Foreskin keratinocyte (primary cell): ENCODE measurements at places on chromosomes 16 and 17.

GRCh38 chr16:54389836-54390494 is 103.4 kb upstream of the IRX3 start:
- no peak for DNase-seq

- DNase-seq, result no peak
Measured at GRCh38 chr17:15496735-15497670, 29.6 kb upstream of the CDRT4 start.

- DNase-seq, result no peak
Measured at GRCh38 chr17:49557312-49558024, 18.2 kb upstream of the NXPH3 start.

DNA sequence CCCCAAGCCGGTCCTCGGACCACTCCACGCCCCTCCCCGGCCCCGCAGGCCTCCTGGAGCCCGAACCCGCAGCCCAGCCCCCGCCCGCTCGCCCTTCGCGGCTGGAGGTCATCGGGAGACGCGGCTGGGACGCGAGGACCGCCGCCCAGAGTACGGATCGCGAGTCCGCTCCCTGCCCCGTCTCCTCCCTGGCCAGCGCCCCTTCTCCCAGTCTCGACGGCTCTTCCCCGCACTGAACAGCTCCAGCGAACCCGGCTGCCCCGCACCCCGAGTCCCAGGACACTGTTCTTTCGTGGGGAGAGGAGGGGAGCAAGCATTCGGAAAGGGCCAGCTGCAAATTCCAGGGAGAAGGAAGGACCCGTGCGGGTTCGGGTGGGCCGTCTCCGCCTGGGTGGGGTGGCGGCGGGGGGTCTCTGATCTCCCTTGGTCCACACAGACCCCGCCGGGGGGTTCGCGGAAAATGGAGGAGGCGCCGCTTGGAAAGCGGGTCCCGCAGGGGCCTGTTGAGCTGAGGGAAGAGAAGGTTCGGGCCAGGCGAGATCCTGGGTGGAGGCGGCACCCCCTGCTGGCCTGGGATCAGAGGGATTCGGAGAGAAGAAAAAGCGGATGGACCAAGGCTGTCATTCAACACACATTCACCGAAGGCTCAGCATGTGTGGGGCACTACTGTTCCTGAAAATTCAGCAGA is 632 bp upstream of the RTN4RL1 start:
- DNase-seq, result no peak

- DNase-seq, result peak; percentile 66
Measured at GRCh38 chr17:74210191-74211140, 2.9 kb upstream of the TTYH2 start.

- peak; percentile 64 for DNase-seq
Measured at GRCh38 chr16:23996258-23996955, 160.6 kb downstream of the PRKCB start.

GRCh38 chr17:1709971-1710806 is at the start of gene TLCD2:
TLCD2 (minus strand) TSS chr17:1710377; CDS start chr17:1710242, 135 bp downstream.
- DNase-seq, result peak; percentile 60

- no peak for DNase-seq
Measured at GRCh38 chr17:76673729-76674128, 30.2 kb upstream of the ST6GALNAC1 start.

GRCh38 chr16:54453871-54454270 is 167.3 kb upstream of the IRX3 start:
- no peak for DNase-seq

DNA sequence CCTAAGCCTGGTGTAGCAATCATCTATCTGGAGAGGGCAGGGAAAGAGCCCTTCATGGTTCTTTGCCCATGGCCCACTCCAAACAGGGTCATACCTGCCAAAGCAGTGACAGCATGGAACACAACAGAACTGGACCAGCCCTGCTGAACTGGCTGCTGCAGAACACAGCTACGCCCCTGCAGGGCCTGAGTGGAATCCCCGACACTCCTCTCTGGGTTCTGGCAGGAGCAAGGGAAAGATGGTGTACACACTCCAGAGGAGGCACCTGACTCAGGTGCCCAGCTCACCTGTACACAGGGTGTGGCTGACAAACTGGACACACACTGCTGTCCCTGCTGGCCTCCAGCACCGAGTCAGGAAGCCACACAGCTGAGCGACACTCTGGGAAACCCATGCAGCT is 19.8 kb downstream of the MIEF2 start:
- DNase-seq, result no peak

GRCh38 chr16:67731753-67732095 is 12.6 kb upstream of the GFOD2 start:
- no peak for DNase-seq

GRCh38 chr17:57356153-57356718 is 99.9 kb downstream of the MSI2 start:
- DNase-seq, result no peak

GRCh38 chr16:22297871-22298733 is 893 bp downstream of the POLR3E start:
- DNase-seq, result peak; percentile 87

GRCh38 chr17:16971458-16972338 is at the start of gene TNFRSF13B:
TNFRSF13B (minus strand) TSS chr17:16972118; CDS start chr17:16972075, 43 bp downstream.
- DNase-seq, result no peak

GRCh38 chr16:85919271-85920267 is 20.6 kb downstream of the IRF8 start:
- DNase-seq, result no peak

- no peak for DNase-seq
Measured at GRCh38 chr16:3677994-3678393, 23.5 kb downstream of the DNASE1 start.

- DNase-seq, result no peak
Measured at GRCh38 chr16:88777471-88778270, 7.3 kb downstream of the PIEZO1 start.

DNA sequence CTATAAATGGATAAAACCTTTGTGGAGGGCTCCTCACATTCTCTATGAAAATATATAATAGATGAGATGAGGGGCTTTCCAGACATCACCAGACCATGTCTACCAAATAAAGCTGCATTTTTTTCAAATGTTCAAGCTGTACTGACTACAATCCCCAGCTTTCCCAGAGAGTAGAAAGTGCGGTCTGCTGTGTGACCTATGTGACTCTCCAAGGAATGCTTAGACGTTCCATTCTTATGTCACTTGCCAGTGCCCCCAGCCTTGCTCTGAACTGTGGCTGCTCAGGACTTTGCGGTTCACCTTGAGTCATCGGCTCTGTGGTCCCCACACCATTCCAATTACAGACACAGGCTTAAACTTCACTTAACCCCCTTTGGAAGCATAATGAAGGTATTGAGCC is 47.8 kb upstream of the SCNN1B start:
- no peak for DNase-seq

DNA sequence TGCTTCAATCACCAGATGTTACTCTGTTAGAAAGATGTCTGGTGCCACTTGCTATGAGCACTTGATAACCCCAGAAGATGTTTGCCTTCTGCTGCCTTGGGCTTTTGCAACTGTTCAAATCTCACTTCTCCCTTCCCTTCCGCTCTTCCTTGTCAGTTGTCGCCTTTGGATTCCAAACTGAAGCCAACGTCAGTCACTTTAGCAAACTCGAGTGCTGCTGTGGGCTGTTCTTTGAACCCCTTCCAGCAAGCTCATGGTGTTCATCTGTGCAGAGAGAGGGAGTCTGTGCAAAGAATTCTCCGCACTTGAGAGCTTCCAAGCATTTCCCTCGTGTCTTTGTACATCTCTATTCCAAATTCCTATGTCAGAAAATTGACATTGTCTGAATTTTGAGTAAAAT is 879.4 kb downstream of the CDH11 start:
- DNase-seq, result no peak

DNA sequence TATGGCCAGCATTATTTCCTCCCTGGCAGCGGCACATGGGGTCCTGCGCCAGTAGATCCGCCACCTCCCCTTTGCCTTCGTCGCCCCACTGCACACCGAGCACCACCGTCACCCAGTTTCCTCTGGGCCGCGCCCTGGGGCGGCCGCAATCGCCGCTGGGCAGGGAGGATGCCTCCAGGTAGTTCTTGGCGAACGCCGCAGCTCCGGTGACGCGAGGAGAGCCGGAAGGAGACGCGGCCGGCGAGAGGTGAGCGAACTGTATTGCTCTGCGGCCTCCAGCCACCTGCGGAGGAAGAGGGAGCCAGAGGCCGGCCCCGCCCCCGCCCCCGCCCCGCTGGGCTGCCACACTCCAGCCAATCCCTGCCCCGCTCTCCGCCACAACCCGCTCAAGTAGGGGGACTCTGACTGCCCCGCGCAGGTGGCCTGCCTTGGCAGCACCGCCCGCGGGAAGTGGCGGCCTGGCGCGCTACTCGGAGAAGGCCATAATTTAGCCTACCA is 11.8 kb upstream of the SLFN13 start:
- peak; percentile 13 for DNase-seq

GRCh38 chr16:27275394-27275793 is 6.8 kb upstream of the NSMCE1 start:
- no peak for DNase-seq

- DNase-seq, result no peak
Measured at GRCh38 chr16:85582229-85582991, 30.7 kb upstream of the GSE1 start.

GRCh38 chr17:38449364-38449763 is 21.1 kb downstream of the ARHGAP23 start:
- DNase-seq, result peak; percentile 88

DNA sequence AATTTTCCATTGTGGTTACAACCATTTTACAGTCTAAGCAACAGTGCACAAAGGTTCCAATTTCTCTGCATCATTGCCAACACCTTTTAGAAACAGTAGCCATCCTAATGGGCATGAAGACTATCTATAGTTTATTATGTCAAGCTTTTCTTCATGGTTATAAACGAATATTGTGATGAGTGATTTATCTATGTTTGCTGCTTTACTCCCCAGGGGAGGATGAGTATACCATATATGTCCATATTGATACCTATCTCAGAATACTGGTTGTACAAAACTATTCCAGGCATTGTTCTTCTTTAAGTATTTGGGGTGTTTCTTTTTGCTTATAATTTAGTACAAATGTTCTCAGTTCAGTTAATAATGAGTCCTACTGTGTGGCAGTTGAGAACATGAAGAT is 98.3 kb downstream of the PRKCA start:
- no peak for DNase-seq

DNA sequence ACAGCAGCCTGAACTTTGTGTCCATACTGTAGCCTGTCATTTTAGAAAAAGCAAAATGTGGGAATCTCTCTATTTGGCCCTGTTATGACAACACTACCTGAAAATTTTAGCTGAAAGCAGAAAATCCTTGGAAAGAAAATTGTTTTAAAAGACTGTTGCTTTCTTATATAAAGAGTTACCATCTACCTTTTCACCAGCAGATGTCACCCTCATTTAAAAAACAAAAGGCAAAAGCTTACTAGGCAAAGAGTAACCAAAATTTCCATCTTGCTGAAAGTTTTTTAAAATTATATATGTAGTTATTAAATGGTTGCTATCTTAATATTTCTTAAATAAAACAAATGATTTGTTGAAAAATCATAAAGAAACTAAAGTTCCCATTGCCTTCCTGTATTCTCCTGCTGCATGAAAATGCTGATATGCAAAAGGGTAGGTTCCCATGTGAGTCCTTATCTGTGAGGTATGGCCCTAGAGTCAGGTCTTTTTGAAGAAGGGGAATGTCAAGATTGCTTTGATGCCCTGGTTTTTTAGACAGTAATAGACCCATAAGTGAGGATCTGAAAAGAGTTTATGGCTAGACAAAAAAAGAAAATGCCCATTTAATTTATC is 61.0 kb downstream of the TNRC6C start:
- peak; percentile 20 for DNase-seq

DNA sequence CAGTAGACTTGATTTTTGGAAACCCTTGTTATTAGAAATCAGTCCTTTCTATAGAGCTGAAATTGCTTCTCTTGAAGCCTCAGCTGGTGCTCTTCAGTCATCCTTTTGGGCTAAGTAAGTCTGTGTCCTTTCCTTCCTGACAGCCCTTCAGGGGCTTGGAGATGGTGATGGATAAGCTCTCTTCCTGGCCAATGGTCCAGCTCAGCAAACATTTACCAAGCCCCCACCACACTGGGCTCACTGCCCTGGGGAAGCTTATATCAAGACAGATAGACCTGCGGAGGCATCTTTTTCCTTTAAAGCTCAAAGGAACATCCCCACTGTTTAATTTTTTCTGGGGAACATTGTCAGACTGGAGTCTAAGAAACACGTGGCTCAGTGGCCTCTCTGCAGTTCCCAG is 139.6 kb downstream of the HAPSTR1 start:
- DNase-seq, result no peak

- no peak for DNase-seq
Measured at GRCh38 chr17:78739331-78739931, 42.6 kb downstream of the CYTH1 start.

- peak; percentile 84 for DNase-seq
Measured at GRCh38 chr17:19719355-19720209, 3.2 kb upstream of the SLC47A2 start.

- peak; percentile 56 for DNase-seq
Measured at GRCh38 chr17:71447644-71448043, 673.2 kb upstream of the SOX9 start.

- DNase-seq, result no peak
Measured at GRCh38 chr17:19508577-19508867, 25.1 kb upstream of the SLC47A1 start.

- DNase-seq, result no peak
Measured at GRCh38 chr17:14032234-14032633, 37.1 kb upstream of the COX10 start.

DNA sequence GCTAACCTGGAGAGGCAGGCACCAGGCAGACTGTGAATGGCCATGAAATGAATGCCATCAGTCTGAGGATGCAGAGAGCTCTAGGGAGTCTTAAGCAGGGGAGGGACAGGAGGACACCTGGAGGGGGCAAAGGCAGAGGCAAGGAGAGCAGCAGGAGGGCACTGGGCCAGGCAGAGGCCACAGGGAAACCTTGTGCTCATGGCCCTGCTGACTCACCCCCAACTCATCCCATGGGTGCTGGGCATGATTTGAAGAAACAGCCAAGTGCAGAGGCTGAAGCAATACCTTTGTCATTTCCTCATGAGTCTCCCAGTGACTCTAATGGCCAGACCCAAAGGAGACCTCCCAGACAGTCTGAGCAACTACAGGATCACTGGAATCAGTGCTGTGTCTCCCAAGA is 141.4 kb downstream of the TMEM132E start:
- no peak for DNase-seq

DNA sequence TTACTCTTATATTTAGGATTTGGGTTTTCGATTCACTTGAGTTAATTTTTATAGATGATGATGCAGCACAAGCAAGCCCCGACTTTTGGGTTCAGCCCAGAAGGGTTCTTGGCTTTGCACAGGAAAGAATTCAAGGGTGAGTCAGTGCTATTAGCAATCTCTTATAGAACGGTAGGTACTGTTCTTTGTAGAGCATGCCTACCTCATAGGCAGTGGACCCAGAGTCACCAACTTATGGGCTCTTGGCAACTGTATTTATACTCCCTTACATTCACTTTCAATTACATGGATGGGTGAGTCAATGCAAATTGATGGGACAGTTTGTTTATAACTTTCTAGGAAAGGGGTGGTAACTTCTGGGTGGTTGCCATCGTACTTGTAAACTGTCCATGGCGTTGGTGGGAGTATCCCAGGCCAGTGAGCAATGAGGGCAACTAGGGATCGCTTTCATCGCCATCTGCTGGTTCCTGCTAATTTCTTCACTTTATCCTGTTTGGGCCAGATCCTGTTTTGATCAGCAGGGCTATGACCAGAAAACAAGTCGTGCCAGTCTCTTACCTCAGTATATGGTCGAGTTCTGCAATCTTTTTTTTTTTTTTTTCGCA is 362.6 kb downstream of the CNTNAP4 start:
- no peak for DNase-seq
